PC-3 (cell line): ENCODE measurements at places on chromosomes 1 and 21.

DNA sequence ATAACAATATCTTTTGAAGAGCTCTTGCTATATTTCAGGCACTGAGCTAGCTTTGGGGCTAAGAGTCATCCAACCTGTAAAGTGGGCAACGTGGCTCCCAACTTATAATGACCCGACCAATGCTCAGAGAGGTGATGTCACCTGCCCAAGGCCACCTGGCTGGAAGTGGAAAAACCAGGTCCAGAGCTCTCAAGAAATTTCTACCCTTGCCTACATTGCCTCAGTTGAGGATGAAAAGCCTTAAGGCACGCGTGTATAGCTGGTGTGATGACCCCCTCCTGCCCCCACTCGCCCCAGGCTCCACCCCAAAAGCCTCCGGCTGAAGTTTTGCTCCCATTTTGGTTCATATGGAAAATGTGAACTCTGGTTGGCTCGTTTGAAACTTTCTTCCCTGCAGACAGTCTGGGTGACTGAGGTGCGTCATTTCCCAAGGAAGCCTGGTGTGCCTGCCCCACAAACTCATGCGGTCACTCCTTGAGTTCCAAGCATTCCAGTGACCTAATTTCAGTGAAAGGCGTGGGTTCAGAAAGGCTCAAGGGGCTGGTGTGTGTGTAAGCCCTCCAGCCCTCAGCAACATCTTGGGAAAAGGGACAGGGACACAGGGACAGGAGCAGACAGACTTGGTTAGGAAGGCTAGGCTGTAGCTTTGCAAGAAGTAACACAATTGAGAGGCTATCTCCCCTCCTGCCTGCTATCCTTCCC is 20.5 kb downstream of the HTR1D start:
- peak; percentile 96 for DNase-seq

DNA sequence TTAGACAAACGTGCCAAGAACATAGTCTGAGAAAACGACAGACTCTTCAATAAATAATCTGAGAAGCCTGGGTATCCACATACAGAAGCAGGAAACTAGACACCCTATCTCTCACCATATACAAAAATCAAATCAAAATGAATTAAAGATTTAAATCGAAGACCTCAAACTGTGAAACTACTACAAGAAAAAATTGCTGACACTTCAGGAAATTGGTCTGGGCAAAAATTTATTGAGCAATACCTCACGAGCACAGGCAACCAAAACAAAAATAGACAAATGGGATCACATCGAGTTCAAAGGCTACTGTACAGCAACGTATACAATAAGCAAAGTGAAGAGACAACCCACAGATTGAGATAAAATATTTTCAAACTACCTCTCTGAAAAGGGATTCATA is 292.8 kb upstream of the RGS18 start:
- DNase-seq, result no peak

DNA sequence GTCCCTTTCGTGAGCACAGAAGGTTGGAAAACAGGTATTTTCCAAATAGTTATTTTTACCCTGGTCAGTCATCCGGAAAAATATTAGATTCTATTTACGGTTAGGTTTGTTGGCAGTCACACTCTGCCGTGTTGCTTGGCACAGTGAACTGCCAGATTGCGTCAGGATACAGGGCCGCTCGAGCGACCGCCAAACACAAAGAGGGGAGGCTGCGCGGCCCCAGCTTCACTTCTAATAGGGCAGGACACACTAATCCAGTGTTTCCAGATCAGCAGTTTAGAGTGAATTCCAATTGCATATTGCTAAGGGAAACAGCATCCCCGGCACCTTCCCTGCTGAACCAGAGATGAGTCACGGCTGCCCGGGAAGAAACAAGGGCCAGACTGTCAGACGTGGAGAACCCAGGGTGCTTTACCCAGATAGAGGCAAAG is 22.9 kb downstream of the UMODL1 start:
- DNase-seq, result peak; percentile 94

- peak; percentile 75 for DNase-seq
Observed at GRCh38 chr1:113835686-113836290, 23.5 kb upstream of the RSBN1 start.
